Stimulated activated CD4-positive, alpha-beta T cell treated with anti-CD3 and anti-CD28 coated beads, Interleukin-2, amount 100 ng/mL, for 48 hours (primary cell): ENCODE measurements at places on chromosomes 16 and 17.

DNA sequence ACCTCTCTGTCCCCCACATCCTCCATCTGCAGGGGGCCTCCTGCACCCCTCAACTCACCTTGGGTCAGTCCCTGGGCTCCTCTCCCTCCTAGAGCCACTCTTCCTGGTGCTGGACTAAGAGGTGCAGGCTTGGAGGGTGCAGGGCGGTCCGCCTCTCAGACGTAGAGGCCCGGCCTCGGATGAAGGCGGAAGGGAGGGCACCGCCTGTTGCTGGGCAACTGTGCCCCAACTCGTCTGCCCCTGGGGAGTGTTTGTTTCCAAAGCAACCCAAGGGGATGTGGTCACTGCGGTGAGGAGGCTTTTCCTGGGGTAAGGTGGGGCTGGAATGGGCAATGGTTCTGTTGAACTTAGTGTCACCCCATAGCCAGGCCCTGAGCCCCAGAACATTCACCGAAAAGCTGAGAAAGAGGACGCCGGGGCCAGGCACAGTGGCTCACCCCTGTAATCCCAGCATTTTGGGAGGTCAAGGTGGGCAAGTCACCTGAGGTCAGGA lies at the start of gene C16orf54:
Gene C16orf54, minus strand, starts transcription at position 138 of the 493 bp plus-strand sequence. CDS start 1,039 bp downstream, outside the sequence.
- peak; percentile 76 for DNase-seq

- DNase-seq: no peak
Measured at GRCh38 chr17:45293413-45294211, 23.2 kb downstream of the MAP3K14 start.

GRCh38 chr16:50066482-50067289 lies 916 bp downstream of the HEATR3 start:
- peak; percentile 1 for DNase-seq

DNA sequence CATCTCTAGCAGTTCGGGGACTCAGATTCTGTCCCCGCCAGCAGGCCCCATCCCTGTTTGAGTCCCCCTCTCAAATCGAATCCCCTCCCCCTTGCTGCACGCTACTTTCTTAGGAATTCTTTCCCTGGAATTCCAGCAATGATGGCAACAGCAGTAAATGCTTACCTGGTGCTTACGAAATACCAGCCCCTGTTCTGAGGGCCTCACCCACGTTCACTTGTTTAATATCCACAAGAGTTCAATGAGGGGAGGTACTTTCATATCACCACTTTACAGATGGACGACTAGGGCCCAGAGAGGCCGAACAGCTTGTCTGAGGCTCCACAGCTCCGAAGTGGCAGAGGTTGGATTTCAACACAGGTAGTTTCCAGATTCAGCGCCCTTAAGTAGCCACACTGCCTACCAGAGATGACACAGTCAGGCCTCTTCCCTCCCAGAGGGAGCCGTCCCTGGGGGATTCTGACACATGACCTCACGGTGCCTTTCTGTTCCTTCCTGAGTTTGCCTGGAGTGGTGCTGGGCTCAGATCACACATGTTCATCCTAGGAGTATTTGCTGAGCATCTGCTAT lies 120.7 kb upstream of the GSE1 start:
- no peak for DNase-seq

GRCh38 chr16:87878704-87879103 lies 9.4 kb upstream of the SLC7A5 start:
- DNase-seq: no peak

- DNase-seq: no peak
Measured at GRCh38 chr16:9599415-9600120, 508.1 kb downstream of the HAPSTR1 start.

DNA sequence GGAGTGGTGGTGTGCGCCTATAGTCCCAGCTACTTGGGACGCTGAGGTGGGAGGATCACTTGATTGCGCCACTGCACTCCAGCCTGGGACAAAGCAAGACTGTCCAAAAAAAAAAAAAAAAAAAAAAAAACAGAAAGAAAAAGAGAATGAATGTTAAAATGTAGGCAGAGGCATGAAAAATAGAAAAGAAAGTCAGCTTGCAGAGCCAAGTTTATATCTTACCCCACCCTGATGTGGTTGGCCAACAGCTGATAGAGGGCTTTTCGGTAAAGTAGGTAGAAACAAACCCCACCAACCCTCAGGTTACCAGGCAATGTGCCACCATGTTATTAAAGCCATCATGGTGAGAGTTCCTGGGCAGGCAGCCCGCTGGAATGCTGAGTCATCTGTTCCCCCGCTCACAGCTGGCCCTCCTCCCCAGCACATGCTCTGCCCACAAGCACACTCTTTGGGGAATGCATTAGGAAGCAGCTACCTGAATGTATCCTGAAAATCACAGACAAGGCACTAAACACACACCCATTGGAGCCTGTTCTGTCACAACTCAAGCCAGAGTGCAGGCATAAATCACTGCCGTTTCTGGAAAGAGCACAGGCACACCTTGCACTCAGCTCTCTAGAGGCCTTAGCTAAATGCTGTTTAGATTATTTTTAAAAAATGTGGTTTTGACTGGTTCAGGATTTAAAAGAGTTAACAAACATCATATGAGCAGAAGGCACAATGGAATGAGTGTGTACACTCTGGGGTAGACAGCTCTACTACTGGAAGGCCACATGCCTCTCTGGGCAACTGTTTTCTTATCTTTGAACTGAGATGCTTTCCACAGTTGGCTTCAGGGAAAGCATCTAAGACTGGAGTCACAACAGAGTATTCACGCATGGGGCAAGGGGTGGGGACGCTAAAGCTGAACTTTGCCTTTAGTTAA lies 128.5 kb downstream of the PARN start:
- no peak for DNase-seq

GRCh38 chr17:45708707-45709290 lies 75.3 kb upstream of the CRHR1 start:
- DNase-seq: no peak

DNA sequence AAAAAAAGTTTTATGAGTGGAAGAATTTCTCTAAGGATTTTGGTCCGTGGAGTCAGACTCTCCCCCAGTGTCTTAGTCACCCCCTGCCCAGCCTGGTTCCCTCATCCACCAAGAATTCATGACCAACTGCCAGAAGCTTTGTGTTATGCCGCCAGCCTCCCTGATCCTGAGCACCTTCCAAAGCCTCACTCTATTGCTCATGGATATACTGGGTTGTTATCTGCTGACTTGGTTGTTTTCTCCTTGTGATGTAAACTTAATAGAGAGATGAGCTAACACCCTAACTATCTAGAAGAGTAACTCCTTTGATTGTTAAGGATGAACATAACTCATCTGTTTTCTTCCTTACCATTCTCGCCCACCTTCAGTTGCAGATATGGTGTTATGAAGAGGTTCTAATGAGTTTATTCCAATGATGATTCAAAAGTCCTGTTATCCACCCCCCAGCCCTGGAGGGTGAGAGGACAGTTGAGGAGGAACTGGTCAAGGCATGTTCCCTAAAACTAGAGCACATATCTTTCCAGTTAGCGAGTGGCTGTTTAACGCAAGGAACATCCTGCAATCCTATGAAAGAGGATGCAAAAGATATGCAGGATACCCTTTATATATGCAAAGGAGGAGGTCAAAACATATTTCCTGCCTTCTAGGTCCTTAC lies 1.5 kb upstream of the PSMD3 start:
- no peak for DNase-seq

GRCh38 chr17:76056882-76057281 lies 15.4 kb downstream of the SRP68 start:
- no peak for DNase-seq

- DNase-seq: peak; percentile 91
Measured at GRCh38 chr16:30956601-30957455, 726 bp upstream of the SETD1A start.

- DNase-seq: no peak
Measured at GRCh38 chr17:82435103-82435502, 15.4 kb downstream of the CYBC1 start.

DNA sequence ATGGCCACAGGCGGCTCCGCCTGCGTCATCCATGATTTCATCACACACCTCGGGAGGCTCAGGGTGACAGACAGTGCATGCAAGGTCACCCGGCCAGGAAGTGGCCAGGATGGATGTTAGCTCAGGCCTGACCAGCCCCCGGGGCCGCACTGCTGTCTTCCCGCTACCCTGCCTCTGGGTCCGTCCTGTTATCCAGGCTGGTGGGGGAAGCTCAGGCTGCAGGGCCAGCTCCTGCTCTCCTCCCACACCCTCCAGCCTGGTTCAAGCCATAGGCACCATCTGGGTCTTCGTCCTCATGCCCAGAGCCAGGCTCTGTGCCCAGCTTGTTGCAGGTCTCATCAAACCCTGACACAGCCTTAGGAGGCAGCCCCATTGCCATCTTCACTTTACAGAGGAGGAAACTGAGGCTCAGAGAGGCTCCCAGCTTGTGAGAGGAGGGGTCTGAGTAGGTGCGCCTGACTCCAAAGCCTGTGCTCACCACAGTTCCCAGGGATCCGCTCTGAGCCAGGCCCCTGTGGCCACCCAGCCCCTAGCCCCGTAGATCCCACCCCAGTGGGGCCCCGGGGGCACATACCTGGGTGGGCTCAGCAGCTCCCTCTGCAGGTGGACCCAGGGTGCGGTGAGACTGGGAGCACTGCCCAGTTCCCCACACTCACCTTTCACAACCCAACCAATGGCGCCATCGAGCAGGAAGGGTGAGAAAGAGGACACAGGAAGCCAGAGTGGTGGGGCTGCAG lies 412 bp upstream of the ADGRG3 start:
- DNase-seq: no peak

GRCh38 chr17:35645923-35646322 lies 58.8 kb downstream of the AP2B1 start:
- DNase-seq: no peak

DNA sequence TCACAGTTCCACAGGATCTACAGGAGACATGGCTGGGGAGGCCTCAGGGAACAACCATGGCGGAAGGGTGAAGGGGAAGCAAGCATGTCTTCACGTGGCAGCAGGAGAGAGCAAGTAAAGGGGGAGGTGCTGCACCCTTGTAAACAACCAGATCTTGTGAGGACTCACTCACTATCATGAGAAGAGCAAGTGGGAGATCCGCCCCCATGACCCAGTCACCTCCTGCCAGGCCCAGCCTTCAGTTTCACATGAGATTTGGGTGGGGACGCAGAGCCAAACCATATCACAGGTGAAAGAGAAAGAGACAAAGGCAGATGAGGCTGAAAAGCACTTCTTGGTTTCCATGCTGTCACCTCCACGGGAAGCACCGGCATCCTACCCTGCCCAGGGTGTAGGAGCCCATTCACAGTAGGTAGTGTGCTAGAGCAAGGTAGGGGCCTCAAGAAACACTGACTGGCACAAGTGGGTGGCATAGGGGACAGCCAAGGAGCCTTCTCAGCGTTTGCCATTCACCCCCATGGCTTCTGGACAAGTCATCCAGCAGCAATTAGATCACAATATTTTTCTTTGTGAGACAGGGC lies 6.6 kb downstream of the NARF start:
- DNase-seq: no peak

DNA sequence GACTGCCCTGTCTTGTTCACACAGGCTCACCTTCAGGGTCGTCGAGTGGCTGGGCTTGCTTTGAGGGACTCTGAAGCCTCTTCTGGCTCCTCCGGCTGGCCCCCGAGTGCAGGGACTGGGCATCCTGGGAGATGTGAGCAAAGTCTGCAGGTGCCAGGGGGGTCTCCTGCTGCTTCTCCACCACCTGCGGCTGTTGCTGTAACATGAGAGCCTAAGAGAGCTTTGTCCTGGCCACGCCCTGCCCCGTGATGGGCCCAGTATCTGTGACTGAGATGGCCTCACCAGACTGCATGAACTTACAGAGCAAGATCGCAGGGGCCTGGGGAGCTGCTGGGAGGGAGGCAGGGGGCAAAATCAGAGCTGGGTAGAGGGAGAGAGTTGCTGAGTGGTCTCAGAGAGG lies 12.5 kb downstream of the ERN2 start:
- no peak for DNase-seq

DNA sequence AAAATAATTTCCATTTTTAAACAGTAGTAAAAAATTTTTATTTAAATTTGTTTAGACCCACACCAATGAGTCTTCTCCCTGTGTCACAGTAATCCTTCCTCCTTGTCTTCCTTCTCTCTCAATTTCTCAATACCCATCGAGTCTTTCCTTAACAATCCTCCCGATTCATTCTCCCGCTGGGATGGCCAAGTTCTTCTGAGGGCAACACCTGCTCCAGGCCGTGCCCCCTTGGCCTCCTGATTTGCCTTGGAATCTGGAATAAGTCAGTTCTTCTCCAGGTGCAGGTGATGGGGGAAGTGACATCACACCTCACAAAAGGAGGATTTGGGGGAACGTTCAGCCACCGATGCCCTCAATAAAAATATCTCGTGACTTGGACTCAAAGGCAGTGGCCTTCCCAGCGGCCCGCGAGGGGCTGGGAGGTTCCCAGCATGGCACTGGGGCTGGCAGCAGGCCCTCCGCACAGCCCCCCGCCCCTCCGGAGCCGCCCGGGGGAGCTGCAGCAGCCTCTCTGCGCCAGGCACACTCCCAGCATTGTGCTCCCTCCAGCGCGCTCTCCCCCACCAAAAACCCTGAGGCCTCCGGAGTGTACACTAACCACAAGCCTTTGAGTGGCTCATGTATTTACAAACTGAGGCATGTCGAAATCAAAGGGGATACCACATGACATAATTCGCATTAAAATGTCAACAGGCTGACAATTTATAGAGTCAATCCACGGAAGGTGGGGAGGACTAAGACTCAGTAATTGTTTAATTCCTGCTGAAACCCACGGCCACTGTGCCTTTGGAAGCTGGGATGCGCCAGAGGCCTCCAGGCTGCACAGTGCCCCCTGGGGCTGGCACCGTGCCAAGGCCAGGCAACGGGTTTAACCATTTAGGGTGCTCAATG lies 120.5 kb downstream of the ZFHX3 start:
- DNase-seq: no peak

DNA sequence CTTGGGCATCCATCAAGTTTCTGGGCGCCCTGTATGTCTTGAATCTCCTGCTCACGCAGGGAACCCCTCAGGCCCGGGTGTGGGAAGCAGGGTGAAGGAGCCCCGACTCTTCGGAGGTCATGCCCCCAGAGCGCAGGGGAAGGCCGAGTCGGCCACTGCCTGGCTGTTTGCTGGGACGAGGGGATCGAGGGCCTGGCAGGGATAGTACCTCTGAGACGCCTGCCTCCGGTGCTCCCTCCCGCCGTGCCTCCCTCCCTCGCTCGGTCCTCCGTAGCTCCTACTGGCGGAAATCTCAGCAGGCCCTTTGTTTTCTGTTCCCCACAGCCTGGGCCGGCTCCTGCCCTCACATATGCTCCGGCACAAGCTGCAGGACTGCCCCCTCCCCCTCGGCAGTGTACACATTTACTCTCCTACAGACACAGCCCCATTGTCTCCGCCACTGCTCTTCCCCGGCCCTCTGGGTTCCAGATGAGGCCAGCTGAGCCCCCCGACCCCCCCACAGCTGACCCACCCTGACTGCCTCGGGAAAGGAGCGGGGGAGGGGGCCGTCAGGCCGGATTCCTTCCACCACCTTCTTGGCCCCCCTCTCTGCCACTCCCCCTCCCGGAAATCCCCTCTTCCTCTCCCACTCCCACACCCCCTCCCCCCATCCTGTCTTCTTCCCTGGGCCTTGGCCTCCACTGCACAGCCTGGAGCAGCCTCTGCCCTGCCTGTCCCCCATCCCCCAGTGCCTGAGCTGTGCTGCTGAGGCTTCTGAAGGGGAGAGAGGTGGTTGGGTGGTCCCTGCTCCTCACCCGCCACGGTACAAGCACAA lies 1.4 kb downstream of the TRAF4 start:
- DNase-seq: no peak
